CD4-positive, alpha-beta T cell treated with Interleukin-15 for 4 hours (primary cell): ENCODE measurements at places on chromosomes 5 and 9.

GRCh38 chr5:138641547-138642298 lies 66.5 kb upstream of the HSPA9 start:
- DNase-seq: peak; percentile 65

- no peak for DNase-seq
Observed at GRCh38 chr9:120343416-120343815, 236.6 kb downstream of the CDK5RAP2 start.

- no peak for DNase-seq
Observed at GRCh38 chr5:38905516-38905915, 59.7 kb downstream of the OSMR start.

DNA sequence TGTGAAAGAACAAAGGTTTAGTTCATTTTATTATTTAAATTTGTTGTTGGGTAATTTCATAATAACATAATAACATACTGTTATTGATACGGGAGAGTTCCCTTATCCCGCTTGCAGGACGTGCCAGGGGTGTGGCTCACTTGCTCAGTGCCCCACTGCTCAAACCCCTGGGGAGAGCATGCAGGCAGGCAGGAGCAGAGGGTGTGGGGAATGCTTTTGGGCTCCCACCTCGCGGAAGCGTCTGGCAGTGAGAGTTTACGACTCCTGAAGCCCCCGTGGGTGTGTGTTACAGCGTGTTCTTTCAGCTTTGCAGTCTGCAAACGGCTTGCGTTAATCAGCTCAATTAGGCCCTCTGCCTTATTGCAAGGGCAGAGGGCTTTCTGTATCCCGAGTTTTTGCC lies 675.9 kb downstream of the SEMA5A start:
- DNase-seq: no peak

DNA sequence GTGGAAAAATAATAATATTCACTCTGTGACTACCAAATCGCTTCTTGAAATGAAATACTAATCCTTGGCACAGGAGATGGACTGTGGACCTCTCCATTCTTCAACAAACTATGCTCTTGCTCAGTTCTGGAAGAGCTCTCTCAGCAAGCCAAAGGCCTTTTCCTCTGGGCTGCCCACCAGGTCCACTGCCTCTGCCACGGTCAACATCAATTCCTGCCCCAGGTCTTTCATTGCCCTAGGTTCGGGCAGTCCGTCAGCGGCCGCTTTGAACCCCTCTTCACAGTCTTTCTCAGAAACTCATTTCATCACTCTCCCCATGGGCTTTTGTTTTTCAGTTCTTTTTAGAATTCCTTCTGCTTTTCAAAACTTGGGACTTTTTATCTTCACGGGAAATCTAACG lies 64.9 kb downstream of the GNAQ start:
- no peak for DNase-seq

- no peak for DNase-seq
Observed at GRCh38 chr9:106557996-106558667, 304.8 kb upstream of the ZNF462 start.

- no peak for DNase-seq
Observed at GRCh38 chr9:12462861-12463260, 230.3 kb upstream of the TYRP1 start.

DNA sequence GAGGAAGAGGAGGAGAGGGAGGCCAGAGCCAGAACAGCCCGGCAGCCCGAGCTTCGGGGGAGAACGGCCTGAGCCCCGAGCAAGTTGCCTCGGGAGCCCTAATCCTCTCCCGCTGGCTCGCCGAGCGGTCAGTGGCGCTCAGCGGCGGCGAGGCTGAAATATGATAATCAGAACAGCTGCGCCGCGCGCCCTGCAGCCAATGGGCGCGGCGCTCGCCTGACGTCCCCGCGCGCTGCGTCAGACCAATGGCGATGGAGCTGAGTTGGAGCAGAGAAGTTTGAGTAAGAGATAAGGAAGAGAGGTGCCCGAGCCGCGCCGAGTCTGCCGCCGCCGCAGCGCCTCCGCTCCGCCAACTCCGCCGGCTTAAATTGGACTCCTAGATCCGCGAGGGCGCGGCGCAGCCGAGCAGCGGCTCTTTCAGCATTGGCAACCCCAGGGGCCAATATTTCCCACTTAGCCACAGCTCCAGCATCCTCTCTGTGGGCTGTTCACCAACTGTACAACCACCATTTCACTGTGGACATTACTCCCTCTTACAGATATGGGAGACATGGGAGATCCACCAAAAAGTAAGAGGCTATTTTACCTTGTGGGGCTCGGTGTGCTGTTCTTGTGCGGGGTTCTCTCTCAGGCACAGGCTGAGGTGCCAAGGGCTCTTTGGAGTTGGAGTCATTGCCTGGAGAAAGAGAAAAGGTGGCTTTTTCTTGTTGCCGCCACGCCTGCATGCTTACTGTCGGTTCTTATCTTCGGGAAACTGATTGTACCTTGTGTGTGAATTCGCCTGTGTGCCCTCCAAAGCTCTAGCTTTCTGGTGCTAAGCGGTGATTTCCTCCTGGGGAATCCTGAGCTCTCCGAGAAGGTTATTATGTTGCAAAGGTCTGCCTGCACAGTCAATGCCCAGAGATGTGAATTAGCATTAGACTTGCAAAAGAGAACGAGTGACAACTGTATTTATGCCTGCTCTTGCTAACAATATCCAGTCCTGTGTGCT lies at the start of gene ISL1:
TSS of gene ISL1 (plus strand) at position 318 of the 991 bp plus-strand sequence. CDS start at position 542, 224 bp downstream.
- no peak for DNase-seq

- no peak for DNase-seq
Observed at GRCh38 chr5:73998489-73998888, 372.5 kb downstream of the ARHGEF28 start.

- no peak for DNase-seq
Observed at GRCh38 chr9:114025760-114026159, 52.3 kb downstream of the AMBP start.

DNA sequence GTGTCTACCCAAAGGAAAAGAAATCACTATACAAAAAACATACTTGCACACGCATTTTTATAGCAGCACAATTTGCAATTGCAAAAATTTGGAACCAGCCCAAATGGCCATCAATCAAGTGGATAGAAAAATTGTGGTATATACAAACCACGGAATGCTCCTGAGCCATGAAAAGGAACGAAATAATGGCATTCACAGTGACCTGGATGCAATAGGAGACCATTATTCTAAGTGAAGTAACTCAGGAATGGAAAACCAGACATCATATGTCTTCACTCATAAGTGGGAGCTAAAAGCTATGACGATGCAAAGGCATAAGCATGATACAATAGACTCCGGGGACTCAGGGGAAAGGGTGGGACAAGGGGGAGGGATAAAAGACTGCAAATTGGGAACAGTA lies 78.4 kb downstream of the ENC1 start:
- DNase-seq: no peak

- DNase-seq: no peak
Observed at GRCh38 chr5:50839472-50839871, 173.0 kb downstream of the PARP8 start.

- peak; percentile 70 for DNase-seq
Observed at GRCh38 chr9:6007770-6008168, 7.7 kb downstream of the RANBP6 start.

DNA sequence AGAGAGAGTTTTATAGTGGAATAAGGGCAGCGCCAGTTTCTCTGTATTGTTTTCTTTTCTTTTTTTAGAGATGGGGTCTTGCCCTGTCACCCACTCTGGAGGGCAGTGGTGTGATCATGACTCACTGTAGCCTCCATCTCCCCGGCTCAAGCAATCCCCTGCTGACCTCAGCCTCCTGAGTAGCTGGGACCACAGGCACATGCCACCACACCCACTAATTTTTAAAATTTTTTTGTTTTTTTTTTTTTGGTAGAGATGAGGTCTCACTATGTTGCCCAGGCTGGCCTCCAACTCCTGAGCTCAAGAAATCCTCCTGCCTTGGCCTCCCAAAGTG lies 119.0 kb downstream of the PIK3R1 start:
- DNase-seq: no peak

GRCh38 chr5:179176571-179177230 lies 116.5 kb downstream of the ZNF354C start:
- DNase-seq: no peak

DNA sequence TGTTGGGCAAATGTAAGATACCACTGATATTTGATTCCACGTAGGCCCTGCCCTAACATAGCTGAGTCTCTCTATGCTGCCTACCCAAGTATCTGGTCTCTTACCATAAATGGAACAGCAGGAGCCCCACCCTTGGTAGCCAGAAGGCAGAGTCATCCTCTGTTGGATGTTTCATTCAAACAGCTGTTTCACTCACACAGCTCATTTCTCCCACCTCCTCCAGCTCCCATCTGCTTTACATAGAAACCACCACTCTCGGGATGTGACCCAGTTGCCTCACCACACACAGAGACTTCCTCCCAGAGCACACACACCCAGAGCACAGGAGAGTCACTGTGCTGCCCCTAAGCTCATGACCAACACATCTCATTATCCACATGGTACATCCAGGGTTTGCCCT lies 165.3 kb downstream of the TMEM167A start:
- no peak for DNase-seq

DNA sequence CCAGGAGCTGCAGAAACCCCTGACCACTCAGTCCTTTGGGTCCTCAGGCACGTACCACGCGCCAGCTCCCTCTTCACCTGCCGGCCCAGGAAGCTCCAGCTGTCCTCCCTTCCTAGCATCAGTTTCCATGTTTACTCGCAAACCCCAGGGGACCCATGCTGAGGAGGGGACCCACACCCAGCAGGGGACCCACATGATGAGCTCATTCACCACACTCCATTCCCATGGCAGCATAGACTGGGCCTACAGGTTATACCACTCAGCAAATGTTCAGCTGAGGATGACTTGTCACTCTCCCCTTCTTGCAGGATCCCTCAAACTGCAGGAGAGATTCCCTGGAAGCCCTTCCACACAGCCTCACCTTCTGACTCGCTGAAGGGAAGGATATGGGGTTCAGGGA lies 73.5 kb upstream of the GALNT10 start:
- DNase-seq: no peak

DNA sequence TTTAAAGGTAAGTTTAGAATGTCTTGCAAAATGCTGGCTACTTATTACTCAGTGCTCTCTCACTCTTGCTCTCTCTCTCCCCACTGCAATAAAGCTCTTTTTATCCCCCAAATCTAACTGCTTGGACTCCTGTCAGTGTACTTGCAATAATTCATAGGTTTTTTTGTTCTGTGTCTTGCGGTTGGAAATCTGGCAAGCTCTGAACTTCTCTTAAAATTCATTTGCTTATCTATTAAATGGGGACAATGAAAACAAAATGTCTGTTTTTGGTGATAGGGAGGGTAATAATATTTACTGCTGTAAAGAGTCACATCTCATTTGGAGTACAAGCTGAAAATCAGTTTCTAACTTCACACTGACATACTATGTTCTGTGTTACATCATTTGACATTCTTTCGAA lies 18.7 kb upstream of the OR13D1 start:
- DNase-seq: no peak

- DNase-seq: no peak
Observed at GRCh38 chr9:135701067-135701958, 672 bp upstream of the KCNT1 start.

GRCh38 chr5:86878250-86878649 lies 260.5 kb downstream of the COX7C start:
- DNase-seq: no peak

- no peak for DNase-seq
Observed at GRCh38 chr5:149519601-149520000, 31.6 kb downstream of the CSNK1A1 start.

- no peak for DNase-seq
Observed at GRCh38 chr5:122310889-122311288, 1.1 kb upstream of the SNCAIP start.

DNA sequence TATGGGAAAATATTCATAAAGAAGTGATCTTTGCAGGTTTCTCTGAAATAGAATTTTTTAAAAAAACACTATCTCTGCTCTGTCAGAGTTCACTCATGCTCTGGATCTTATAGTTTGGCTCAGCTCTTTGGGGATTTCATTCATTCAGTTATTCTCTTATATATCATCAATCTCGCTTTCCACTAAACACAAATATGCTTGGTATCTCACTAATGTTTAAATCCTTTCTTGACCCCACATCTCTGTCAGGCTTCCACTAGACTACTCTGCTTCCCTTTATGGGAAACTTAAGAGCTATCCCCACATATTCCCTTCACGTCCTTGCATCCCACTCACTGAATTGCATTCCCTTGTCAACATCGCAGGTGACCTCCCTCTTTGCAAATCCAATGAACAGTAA lies 396.1 kb downstream of the ENC1 start:
- no peak for DNase-seq

GRCh38 chr9:109794361-109795012 lies 14.5 kb downstream of the PALM2AKAP2 start:
- DNase-seq: no peak

GRCh38 chr9:89891591-89892304 lies 286.9 kb downstream of the GADD45G start:
- DNase-seq: no peak

DNA sequence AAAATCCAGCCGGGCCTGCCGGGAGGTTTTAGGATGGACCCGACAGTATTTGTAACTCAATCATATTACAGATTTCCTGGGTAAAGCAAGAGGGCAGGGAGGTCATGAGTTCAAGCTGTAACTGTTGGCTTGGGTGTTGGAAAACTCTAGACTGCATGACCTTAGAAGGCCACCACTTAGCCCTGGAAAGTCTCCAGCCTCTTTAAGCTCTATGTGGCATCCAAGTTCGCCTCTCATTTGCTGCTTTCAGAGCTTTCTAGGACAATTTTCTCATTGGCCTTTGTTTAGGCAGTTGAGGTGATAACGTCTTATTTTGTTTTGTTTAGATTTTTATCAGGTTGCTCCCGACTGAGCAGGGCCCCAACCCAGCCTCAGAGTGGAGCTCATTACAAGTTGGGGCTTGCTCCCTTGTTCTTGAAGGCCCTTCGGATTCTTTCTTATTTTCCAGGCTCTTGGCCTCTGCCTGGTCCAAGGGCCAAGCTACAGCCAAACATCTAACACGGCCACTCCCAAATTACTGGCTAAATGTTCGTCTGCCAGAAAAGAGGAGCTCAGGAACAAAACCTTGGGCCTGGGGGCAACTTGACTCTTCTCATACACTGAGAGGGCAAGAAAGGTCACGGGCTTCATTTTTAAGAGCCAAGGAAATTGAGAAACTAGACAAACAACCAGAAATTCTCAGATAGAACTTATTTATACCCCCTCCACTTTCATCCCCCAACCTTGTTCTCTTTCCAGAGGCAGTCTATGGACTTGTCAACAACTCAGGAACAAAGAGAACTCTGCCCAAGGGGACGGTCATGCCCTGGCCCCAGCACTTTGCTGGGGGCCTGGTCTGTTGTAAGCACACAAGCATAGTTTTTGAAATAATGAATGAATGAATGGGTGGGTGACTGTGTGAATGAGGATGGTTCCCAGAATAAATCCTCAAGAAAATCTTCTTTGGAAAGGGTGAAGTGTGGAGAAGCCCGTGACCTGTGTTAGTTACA lies 526.9 kb downstream of the BNC2 start:
- no peak for DNase-seq

GRCh38 chr5:170534177-170534576 lies 30.4 kb downstream of the KCNIP1 start:
- DNase-seq: no peak

GRCh38 chr9:112861155-112861554 lies 29.5 kb downstream of the SLC46A2 start:
- DNase-seq: no peak

GRCh38 chr9:21016701-21017491 lies 14.5 kb downstream of the HACD4 start:
- no peak for DNase-seq
